NCI-H1105 (cell line): ENCODE measurements at places on chromosomes 7 and 10.

DNA sequence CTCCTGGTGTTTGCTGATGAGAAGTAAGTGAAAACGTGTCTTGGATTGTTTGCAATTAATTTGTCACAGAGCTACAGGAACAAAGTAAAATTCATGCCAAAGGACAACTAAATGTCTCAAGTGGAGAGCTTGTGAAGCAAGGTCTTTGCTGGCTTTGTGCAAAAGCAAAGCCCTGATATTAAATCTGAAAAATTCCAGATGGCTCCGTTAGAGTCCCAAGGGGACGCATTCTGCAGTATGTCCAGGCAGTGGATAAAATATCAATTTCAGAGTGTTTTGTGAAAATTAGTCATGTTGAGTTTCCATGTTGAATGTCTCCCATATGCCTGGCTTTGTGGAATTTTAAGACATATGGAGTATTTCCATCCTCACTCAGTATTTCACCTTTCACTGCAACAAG lies 102.5 kb upstream of the PTN start:
- no peak for DNase-seq

- peak; percentile 4 for DNase-seq
These were observed 171.3 kb downstream of the MAGI2 start for GRCh38 chr7:79282070-79282694.

GRCh38 chr10:63481815-63482421 lies 16.1 kb upstream of the JMJD1C start:
- no peak for DNase-seq

DNA sequence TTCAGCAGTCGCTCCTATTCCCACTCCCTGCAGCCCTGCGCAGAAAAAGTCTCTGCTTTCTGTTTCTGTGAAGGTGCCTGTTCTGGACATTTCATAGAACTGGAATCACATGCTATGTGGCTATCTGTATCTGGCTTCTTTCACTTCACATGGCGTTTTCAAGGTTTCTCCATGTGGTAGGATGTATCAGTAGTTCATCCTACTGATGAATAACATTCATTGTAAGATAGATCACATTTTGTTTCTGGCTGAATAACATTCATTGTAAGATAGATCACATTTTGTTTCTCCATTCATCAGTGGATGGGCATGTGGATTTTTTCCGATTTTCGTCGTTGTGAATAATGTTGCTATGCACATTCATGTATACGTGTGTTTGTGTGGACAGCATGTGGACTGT lies 44.5 kb downstream of the HSPA12A start:
- no peak for DNase-seq

DNA sequence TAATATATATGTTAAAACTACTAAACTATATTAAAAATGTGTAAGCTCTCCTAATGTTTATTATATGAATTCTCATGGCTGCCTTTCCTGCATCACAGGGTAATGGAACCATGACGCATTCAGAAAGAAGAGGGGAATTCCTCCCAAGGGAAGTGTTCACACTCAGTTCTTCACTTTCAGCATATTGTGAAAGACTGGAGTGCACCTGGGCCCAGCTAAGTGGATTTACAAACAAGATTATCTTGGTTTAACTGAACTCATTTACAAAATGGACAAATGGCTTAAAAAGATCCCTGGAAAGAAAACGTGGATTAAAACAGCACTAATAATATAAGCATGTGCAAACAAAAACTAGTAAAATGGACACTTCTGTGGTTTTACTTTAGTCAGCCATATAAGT lies 149.8 kb downstream of the DOCK4 start:
- no peak for DNase-seq

DNA sequence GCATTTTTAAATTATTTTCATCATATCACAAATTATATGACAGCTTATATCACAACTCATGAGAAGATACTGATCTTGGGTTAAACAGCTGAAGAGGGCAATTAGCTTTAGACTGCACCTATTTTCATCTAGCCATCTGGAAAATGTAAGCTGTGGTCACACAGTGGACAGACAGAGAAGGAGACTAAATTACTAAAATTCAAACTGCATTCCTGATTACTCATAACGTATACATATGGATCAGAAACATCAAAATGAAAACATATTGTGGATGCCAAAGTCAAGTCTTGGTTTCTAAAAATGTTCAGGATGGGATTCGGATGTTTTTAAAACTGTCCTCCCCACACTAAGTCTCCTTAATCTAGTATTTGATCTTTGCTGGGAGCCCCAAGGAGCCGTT lies 6.6 kb downstream of the BBIP1 start:
- DNase-seq: no peak

DNA sequence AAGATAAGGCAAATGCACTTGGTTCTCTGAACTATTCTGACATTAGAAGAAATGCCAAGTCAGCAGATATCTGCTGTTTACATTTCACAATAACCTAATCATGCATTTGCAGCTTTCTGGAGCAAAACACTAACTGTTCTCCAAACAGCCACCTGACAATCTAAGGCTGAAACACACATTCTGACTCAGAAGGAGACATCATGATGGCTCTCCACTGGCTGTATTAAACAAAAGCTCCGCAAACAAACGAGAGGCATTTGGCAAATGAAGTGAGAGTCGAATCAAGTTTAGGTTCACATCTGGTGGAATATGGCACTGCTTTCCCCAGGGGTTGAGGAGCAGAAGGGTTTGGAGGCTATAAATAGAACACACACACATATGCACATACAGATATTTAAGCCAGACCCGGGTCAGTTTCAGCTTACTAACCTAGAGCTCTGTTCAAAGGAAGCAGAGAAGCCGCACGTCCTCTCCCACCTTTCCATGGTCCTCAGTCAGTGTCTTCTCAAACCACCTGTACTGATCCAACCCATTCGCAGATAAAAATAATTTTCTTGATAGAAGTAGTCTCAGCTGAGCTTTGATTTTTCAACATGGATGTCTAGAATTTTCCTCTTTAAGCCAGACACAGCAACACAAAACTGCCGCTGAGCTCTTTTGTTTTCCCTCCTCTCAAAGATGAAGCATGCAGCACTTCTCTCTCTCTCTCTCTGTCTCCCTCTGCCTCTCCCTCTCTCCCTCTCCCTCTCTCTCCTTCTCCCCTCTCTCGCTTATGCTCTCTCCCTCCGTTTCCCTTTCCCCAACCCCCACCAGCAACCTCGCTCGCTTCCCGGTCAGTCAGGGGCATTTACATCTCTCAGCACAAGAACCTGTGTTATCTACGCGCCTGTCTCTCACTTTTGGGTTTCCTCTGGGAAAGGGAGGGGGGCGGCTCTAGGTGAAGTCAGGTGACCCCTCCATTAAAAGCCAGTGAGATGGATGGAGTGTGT lies 682.8 kb downstream of the MAGI2 start:
- DNase-seq: peak; percentile 53

GRCh38 chr7:37045681-37046179 lies 321.4 kb upstream of the AOAH start:
- no peak for DNase-seq

DNA sequence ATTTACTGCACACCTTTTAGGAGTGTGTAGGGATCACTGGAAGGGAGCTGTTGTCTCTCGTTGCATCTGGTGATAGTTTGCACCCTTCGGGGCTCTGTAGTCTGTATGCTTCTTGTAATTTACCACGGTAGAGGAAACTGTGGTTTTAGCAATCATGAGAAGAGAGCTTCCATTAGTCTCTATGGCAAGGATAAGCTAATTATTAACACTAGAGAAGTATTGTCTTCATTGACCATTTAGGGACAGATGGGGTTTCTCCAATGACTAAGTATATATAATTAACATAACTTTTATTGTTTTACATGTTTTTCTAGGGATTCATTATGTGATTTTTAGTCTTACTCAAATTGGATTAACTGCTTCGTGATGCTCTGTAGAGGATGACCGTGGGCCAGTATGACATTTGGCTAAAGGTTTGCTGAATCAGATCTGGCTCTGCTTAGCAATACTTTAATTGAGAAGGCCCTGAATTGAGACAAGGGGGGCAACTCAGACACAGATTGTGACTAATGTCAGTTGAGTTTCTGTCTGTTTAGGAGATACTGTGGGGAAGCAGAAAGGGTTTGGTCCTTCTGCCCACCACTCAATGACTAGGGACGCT lies 8.7 kb downstream of the SLC18A2 start:
- DNase-seq: no peak

DNA sequence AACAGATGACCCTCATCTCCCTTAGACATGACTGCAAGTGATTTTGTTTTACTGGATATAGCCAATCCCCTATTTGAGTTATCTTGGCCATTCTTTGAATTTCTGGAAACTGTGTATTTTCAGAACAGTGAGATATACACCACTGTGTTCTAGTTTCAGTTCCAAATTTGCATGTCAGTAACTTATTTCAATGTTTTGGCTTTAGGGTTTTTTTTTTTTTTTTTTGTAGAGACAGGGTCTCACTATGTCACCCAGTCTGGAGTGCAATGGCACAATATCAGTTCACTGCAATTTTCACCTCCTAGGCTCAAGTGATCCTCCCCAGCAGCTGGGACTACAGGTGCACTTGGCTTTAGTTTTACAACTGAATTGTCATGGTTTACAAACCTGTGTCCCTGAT lies 67.2 kb downstream of the ATAD1 start:
- DNase-seq: no peak

GRCh38 chr10:71920540-71921323 lies 43.5 kb upstream of the CHST3 start:
- DNase-seq: no peak

- DNase-seq: no peak
These were observed 201.5 kb upstream of the GPR26 start for GRCh38 chr10:123464430-123465323.

GRCh38 chr7:128863433-128863989 lies 855 bp downstream of the ATP6V1F start:
- peak; percentile 37 for DNase-seq

GRCh38 chr7:97357459-97357858 lies 240.0 kb downstream of the SDHAF3 start:
- DNase-seq: no peak

GRCh38 chr7:40700653-40701421 lies 566.0 kb downstream of the SUGCT start:
- DNase-seq: no peak

DNA sequence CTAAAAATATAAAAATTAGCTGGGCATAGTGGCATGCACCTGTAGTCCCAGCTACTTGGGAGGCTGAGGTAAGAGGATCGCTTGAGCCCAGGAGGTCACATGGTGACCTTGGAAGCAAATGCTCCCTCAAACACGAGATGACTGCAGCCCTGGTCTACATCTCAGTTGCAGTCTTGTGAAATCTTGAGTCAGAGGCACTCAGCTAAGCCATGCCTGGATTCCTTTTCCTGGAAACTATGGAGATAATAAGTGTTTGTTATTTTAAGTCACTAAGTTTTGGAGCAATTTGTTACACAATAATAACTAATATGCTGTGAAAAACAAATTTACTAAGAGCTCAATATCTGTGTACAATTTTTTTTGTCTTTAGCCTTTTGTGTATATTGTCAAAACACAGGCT lies 284.3 kb upstream of the KAT6B start:
- DNase-seq: no peak

DNA sequence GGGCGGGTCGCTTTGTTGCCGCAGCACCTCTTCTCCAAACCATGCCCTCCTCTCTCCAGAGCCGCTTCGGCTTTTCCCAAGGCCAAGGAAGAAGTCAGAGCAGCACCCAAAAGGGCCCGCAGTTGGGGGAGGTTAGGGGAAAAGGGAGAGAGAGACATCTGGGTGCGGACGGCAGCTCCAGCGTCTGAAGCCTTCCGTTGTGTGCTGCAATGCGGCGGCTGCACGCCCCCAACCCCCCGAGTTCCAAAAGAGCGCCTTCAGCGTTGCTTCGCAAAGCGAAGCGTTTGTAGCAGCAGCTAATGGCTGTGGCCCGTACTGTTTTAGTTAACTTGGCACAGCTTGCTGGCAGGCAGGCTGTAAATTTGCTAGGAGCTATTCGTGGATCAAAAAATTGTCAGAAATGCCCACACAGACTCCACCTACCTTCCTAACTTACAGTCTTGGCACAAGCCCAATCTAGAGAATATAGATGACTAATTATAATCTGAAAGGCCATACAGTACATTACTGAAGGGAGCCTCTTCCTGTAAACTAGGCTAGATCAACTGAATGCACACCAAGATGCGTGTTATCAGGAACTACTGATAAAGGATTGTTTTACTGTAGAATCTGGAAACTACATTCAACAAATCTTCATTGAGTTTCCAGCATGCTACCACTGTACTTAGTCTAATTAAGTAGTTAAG lies 1.1 kb upstream of the KBTBD2 start:
- peak; percentile 48 for DNase-seq

GRCh38 chr10:54880996-54881395 lies 80.0 kb upstream of the PCDH15 start:
- DNase-seq: no peak

DNA sequence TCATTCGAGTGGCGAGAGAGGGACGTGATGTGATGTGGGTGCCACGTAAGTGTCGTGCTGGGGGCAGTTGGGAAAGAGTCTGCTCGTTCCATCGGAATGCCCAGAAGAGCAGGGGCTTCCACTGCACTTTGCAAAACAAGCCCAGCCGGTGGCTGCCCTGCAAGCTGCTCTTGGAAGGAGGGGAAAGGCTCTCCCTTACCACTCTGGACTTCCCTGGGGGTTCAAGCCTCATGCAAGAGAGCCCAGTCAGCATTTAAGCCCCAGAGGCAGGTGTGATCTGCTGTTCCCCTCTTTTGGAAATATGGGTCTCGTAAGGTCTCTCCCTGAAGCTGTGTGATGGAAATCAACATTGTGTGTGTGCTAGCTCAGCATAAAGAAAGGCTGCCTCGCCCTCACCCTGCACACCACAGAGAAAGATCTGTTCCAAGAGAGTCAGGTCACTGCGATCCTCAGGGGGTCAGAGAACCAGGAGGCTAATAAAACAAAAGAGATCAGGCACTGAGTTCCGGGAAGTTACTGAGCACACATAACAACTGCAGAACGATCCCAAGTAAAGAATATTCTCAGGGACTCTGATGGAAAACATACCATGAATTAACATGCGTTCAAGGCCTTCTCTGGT lies 212.5 kb downstream of the ADAM12 start:
- DNase-seq: no peak

- DNase-seq: no peak
These were observed 108.5 kb downstream of the EVX1 start for GRCh38 chr7:27351137-27351536.

- DNase-seq: no peak
These were observed 7.7 kb upstream of the OPALIN start for GRCh38 chr10:96366508-96366907.

DNA sequence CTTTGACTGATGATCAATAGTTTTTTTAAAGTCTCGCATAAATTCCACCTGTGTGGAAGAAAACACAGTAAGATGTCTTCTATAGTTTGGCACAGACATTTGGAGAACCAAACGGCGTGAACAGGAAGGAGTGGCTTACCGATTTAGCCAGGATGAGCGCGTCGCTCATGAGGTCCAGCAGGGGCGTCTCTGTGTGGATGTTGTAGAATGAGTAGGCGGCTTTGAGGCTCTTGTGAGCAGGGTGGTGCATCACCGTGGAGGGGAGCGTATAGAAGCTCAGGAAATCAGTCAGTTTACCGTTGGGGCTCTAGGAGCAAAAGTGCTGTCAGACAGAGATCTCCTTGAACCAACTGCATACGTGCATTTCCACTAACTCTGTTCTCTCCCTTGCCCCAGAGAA lies 15.5 kb downstream of the RPP38 start:
- DNase-seq: no peak

GRCh38 chr7:12281038-12281437 lies 69.9 kb downstream of the TMEM106B start:
- no peak for DNase-seq
